ENCODE measurements at places on chromosomes 7 and 10. TPM values are rescaled to one million over a fixed set of nuclear protein-coding genes. Genes with fewer than 3 reads are reported as not detected.

- DNase-seq, result no peak
Observed at GRCh38 chr10:107931808-107932207, 767.3 kb upstream of the SORCS1 start.

DNA sequence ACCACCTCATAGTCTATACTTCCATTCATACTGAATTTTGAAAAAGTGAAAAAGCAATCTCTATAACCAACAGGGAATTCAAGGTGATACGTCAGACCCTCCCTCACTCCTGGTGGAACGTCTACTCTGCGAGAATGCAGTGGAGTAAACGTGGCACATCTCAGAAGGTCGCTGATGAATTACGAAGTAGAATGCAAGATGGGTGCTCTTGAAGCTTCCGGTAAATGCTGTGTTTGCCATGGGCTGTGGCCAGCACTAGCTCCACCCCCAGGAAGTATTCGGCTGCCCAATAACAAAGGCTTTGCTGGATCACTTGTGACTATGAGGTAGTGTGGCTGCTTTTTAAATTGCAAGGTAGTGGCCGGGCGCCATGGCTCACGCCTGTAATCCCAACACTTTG lies 226.0 kb downstream of the PRPF18 start:
- DNase-seq, result no peak

DNA sequence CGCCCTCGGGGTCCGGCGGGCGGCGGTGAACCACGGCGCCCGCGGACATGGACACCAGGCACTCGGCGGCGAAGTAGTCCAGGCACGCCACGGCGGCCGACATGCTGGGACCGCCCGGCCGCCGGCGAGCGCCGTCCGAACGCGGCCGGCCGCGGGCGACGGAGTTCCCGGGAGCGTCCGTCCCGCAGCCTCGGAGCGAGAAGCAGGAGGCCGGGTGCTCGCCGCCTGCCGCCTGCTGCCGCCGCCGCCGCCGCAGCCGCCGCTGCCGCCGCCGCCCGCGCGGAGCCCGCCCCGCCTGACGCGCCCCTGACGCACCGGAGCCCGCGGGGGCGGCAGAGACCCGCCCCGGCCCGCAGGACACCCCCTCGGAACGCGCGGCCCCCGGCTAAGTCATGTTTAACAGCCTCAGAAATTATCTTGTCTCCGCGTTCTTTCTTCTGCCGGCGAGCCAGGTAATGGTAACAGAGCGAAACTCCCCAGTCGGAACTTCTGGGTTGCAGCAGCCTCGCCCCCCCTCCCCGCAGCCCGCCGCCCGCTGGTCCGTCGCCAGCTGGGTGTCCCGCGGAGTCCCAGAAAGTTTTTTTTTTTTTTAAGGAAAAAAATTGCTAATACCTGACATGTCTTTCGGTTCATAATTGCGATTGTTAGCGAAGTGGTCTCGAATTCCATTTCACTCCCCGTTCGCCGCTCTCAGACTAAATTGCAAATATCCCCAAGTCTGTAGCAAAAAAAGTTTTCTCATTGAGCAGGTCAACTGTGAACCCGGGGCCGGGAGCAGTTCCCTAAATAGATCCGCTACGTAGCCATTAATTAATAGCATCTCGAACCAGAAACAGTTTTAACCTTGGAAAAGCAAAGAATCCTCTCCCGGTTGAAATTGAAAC lies at the start of gene KLF14:
TSS of gene KLF14 (minus strand) at position 277 of the 884 bp plus-strand sequence. CDS start at position 103, 174 bp downstream.
- DNase-seq, result peak; percentile 69

DNA sequence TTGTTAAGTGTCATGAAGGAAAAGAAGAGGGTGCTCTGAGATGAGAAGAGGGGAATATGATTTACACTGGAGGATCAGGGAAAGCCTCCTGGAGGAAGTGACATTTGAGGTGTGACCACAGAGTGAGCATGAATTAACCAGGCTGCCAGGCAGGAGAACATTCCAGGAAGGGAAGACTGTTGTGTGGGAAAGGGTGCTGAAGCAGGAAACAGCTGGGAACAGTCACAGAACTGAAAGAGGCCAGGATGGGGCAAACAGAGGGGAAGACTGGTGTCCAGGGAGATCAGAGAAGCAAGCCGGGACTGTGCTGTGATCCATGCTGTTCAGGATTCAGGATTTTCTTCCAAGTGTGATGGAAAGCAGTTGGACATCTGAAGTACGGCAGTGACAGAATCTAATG lies 14.9 kb downstream of the HIPK2 start:
- DNase-seq, result no peak

DNA sequence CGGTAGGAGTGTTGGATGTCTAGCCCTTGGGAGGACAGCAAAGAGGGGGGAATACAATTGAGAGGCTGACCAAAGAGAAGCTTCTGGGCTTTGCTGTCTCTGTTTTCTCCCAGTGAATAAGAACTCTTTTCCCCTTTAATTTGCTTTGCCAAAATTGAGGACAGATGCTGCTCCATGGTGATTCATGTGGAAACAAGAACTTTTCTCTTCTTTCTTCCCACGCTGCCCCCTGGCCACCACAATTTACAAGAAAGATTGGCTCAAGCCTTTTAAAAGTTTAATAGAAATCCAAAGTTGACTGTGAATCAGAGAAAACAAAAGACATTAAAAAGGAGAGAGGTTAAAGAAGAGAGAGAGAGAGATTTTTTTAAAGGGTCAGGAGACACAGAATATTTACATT lies 49.0 kb downstream of the PRR15 start:
- no peak for DNase-seq

GRCh38 chr10:58756130-58756719 lies 243.6 kb downstream of the BICC1 start:
- no peak for DNase-seq

GRCh38 chr10:13803566-13804554 lies 217.1 kb downstream of the PRPF18 start:
- no peak for DNase-seq

GRCh38 chr7:107167483-107168232 lies 1.1 kb upstream of the HBP1 start:
- peak; percentile 14 for DNase-seq

DNA sequence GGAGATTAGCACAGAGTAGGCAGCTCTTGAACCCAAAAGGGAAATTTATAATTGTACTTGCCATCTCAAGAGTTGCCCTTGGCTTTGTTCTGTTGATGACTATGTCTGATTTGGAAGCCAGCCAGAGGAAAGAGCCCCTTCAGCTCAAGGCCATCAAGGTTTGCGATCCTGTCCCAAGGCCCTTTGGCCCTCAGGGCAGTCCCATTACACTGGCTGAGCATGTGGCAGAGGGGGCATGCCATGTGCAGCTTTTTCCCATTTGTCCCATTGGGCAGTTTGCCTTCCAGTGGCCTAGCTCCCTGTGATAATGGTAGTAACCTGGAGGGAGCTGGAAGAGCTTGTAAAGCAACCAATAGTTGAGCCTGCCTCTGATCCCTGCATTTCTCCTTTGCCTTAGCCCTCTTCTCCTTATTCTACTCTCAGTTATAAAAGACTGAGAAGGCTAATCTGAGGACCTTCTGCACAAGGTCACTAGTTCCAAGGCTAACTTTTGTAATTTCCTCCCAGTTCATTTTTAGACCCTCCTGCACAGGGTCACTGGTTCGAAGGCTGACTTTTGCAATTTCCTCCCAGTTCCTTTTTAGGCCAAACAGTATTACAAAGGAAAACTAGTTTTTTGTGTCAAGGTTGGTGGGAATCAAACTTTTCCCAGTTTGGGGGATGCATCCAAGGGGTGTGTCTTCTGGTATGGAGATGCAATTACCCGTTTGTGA lies 31.0 kb upstream of the ARHGAP12 start:
- DNase-seq, result no peak

The RARRES2 gene
- 104 TPM for total RNA-seq

The ADAM8 gene
- total RNA-seq, result 16.6 TPM

The TMEM236 gene
- 1.9 TPM for total RNA-seq

The EEPD1 gene
- total RNA-seq, result 6.3 TPM

The C10orf105 gene
- 0.35 TPM for total RNA-seq

The DOCK4 gene
- total RNA-seq, result 38.9 TPM

The PILRB gene
- total RNA-seq, result 76.4 TPM
